ENCODE measurements at places on chromosomes 16 and 17.

- DNase-seq: no peak
Measured at GRCh38 chr16:85190572-85190971, 78.3 kb upstream of the CIBAR2 start.

- DNase-seq: no peak
Measured at GRCh38 chr17:80671039-80671824, 126.6 kb downstream of the RPTOR start.

DNA sequence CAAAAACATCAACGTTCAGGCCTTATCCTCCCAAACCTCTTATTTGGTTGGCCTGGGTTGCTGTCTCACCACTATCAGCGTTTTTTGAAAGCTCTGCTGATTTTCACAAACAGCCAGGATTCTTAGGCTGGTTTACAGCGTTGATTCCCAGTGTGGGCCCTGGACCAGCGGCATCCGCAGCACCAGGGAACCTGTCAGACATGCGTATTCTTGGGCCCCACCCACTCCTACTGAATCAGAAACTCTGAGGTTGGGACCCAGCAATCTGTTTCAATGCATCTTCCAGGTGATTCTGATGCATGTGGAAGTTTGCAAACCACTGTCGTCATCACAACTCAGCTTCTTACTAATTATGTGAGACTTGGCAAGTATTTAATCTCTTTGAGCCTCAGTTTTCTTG is 58.5 kb downstream of the RGS9 start:
- no peak for DNase-seq

DNA sequence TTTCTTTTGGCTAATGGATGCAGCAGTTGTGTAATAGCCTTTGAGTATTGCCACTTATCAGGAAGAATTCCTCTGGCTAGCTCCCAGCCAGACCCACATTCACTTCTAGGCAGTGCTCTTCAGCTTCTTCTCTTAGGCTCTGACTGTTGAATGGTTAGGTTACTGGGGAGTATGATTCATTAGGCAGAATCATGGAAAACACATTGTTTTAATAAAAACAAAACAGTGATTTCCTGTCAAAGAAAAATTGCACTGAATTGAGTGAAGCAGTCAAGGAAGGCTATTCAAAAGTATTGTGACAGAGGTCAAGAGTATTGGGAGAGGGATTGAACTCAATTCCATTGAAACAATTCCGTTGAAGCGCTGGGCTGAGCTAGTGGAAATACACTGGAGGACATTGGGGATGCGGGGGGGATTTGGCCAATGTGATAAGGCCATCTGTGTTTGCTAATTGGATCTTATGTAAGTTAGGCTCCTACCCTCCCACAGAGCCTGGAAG is 68.0 kb downstream of the CNTNAP4 start:
- no peak for DNase-seq

GRCh38 chr16:29991571-29991904 is 3.9 kb downstream of the HIRIP3 start:
- DNase-seq: no peak

- no peak for DNase-seq
Measured at GRCh38 chr16:57062329-57062728, 30.1 kb upstream of the CPNE2 start.

DNA sequence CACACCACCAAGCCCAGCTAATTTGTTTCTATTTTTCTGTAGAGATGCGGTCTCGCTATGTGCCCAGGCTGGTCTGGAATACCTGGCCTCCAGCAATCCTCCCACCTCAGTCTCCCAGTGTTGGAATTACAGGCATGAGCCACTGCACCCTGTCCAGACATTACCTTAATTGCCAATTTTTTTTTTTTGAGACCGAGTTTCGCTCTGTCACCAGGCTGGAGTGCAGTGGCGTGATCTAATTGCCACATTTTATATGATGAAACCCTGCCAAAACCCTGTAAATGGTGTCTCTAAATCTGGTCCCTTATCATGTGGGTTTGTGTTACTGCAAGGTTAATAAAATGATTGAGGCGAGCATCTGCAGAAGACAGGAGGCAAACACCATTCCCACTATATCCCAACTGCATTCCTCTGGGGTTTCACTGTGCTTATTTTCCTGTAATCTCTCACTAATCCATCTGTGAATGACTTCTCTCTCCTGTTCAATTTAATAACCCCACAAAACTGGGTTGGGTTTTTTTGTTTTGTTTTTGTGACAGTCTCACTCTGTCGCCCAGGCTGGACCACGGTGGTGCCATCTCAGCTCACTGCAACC is 19.4 kb upstream of the TRIM25 start:
- DNase-seq: no peak

GRCh38 chr16:71311553-71312158 is 22.5 kb upstream of the CMTR2 start:
- DNase-seq: peak; percentile 36

GRCh38 chr17:82327757-82328140 is 5.8 kb downstream of the SECTM1 start:
- no peak for DNase-seq

- no peak for DNase-seq
Measured at GRCh38 chr17:6352801-6353560, 81.9 kb downstream of the AIPL1 start.

DNA sequence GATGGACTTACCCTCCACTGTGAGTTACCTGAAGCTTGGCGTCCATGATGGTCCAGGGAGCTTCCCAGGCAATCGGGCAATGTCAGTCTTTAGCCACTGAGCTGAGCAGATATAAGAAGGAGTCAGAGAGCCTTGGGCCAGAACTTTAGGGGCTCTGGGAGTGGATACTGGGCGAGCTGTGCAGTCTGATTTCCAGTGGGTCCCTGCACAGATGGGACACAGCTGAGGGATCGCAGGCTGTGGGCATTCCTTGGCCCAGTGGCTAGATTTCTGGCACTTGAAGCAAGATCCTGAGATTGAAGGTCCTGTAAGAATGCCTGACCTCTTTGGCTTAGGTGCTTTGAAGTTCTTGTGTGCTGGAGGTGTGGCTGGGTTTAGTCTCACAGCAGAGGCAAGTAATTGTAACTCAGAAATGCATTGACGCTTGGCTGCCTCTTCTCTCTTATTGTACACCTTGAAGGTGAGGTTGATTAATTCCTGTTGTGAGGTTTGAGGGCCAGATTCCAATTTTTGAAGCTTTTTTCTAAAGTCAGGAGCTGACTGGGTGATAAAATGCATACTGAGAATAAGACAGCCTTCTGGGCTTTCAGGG is 2283.8 kb downstream of the TP53TG3F start:
- DNase-seq: no peak

DNA sequence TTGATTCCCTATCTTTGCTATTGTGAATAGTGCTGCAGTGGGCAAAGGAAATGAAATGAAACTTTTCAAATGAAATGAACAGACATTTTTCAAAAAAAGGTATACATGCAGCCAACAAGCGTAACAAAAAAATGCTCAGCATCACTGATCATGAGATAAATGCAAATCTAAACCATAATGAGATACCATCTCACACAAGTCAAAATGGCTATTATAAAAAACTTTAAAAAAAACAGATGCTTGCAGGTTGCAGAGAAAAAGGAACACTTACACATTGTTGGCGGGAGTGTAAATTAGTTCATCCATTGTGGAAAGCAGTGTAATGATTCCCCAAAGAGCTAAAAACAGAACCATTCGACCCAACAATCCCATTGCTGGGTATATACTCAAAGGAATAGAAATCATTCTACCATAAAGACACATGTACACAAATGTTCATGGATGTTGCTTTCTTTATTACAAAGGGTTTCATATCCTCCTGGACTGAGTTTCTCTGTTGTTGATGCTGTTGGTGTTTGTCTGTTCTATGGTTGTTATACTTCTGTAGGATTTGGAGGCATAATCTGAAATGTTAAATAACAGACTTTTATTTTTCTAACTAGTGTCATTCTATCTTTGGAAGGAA is 99.3 kb upstream of the SOX9 start:
- no peak for DNase-seq

- DNase-seq: no peak
Measured at GRCh38 chr17:78124081-78124835, 4.3 kb downstream of the TMC6 start.

- DNase-seq: no peak
Measured at GRCh38 chr17:28199115-28199514, 119.9 kb upstream of the TMEM97 start.

DNA sequence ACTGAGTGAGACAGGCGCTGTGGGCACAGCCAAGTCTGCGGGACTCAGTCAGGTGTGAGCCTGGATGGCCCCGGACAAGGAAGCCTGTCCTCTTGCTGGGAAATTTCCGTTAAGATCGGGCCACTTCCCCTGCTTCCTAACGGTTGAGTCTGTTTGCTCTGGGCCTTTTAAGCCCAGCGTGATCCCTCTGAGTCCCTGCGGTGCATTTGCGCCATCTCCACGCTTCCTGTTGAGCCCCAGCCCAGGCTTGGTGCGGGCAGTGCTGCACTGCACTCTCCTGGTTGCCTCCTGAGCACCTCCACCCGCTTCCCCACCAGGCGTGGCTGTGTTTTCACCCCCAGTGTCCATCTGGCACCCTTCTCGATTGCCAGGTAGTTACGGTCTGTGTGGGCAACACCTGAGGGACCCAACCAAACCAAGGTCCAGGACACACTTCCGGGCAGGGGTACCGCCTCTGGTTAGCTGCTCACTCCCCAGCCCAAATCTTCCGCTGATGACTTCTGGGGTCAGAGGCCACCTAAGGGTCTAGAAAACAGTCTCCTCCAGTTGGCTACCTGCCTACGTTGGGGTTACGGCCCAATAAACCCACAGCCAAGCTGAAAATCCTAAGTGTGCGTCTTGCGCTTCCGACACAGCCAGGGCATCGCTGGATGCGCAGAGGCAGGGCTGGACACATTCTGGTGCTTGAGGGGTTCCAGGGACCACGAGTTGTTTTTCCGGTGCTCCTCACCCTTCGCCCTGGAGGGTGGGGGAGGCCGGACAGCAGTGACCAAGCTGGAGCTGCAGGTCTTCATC is 1.4 kb upstream of the SLC25A10 start:
- no peak for DNase-seq

DNA sequence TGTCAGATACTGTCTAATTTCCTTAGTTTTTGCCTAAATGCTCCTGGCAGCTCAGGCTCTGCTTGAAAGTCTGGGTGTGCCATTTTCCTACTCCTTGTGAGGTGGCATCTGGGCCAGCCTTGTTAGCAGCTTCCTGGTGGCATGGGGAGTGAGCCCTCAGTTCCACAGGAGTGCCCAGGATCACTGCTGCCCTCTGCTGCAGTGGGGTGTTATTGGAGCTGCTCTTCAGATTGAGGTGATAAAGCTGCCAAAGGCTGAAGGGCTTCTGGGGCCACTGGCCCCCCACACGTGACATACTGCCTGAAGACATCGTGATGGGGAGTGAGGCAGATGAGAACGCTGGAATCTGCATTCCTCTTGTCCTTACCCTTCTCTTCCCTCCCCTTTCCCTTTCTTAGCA is 27.4 kb downstream of the CEP95 start:
- DNase-seq: no peak

DNA sequence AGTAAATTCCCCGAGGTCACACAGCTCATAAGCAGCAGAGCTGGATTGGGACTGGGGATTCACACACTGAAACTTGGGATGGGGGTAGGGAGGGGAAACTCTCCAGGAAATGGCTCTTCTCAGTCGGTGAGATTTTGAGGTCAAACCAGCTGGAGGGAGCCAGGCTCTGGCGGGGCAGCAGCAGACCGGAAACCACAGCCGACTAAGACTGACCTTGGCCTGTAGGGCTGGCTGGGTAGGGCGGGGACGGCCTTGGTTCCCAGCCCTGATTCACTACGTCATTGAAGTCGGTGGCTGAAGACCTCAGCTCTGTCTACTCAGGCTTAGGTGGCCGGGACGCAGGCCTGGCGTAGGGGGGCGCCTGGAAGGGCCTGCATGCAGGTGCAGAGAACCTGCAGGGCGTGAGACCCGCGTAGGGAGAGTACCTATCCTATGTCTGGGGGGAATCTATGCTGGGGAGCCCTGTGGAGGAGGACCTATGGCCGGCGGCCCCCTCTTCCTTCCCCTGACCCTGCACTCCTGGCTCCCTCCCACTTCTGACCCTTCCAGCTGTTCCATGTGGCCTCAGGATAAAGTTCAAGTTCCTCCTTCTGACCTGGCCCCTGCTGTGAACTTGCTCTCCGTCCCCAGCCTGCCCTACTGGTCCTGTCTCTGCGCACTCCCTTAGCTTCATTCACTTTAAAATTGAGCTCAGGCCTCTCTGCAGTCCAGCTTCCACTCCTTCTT is 11.9 kb upstream of the SLC4A1 start:
- peak; percentile 57 for DNase-seq

- no peak for DNase-seq
Measured at GRCh38 chr17:2723505-2723996, 12.0 kb upstream of the CLUH start.

DNA sequence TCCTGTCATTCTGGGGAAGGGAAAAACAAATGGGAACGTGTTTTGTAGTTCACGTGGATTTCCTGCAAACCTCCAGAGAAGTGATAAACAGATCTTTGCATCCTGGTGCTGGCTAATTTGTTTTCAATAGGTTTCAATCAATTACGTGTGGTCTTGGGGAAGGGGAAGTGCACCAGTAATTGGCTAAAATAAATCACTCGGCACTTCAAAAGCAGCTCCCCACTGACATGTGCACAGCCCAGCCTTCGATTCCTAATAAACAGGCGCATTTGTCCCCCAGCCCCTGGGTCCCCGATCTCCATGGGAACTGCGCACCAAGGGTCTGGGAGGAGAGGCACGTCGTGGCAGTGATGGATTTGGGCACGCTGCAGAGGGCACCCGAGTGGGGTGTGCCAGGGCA is 112.9 kb upstream of the GSE1 start:
- no peak for DNase-seq

- no peak for DNase-seq
Measured at GRCh38 chr16:83356266-83356665, 451.5 kb upstream of the HSBP1 start.

DNA sequence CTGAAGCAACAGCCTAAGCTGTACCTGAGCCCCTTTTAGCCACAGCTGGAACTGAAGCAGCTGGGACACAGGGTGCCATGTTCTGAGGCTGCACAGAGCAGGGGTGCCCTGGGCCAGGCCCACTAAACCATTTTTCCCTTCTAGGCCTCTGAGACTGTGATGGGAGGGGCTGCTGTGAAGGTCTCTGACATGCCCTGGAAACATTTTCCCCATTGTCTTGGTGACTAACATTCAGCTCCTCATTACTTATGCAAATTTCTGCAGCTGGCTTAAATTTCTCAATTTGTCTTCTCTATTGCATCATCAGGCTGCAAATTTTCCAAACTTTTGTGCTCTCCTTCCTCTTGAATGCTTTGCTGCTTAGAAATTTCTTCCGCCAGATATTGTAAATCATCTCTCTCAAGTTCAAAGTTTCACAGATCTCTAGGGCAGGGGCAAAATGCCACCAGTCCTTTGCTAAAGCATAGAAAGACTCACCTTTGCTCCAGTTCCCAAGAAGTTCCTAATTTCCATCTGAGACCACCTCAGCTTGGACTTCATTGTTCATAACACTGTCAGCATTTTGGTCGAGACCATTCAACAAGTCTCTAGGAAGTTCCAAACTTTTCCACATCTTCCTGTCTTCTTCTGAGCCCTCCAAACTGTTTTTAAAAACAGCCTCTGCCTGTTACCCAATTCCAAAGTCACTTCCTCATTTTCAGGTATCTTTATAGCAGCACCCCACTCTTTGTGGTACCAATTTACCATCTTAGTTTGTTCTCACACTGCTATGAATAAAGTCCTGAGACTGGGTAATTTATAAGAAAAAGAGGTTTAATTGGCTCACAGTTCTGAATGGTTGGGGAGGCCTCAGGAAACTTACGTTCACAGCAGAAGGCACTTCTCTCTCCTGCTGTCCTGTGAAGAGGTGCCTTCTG is 49.8 kb downstream of the TMEM100 start:
- no peak for DNase-seq

- no peak for DNase-seq
Measured at GRCh38 chr16:84605339-84605848, 12.5 kb downstream of the COTL1 start.

Data from head of caudate nucleus (tissue), 42 donors.